ENCODE measurements at places on chromosomes 16 and 17.

DNA sequence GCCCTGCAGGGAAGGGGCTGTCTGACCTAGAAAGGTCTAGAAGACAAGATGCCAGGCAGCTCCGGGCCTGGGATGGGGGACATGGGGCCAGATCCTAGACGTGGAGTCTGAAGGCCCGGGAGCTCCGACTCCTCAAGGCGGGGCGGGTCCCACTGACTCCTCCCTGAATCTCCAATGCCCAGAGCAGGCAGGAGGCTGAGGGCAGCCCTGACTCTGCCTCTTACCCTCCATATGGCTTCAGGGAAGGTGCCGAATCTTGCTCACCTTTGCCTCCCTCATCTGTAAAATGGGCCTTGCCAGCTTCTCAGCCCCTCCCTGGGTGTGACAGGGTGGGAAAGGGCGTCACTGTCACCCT, 14.8 kb downstream of the VASN start:
- no peak for DNase-seq

GRCh38 chr17:4839221-4839620, 6.1 kb downstream of the MINK1 start:
- no peak for DNase-seq

DNA sequence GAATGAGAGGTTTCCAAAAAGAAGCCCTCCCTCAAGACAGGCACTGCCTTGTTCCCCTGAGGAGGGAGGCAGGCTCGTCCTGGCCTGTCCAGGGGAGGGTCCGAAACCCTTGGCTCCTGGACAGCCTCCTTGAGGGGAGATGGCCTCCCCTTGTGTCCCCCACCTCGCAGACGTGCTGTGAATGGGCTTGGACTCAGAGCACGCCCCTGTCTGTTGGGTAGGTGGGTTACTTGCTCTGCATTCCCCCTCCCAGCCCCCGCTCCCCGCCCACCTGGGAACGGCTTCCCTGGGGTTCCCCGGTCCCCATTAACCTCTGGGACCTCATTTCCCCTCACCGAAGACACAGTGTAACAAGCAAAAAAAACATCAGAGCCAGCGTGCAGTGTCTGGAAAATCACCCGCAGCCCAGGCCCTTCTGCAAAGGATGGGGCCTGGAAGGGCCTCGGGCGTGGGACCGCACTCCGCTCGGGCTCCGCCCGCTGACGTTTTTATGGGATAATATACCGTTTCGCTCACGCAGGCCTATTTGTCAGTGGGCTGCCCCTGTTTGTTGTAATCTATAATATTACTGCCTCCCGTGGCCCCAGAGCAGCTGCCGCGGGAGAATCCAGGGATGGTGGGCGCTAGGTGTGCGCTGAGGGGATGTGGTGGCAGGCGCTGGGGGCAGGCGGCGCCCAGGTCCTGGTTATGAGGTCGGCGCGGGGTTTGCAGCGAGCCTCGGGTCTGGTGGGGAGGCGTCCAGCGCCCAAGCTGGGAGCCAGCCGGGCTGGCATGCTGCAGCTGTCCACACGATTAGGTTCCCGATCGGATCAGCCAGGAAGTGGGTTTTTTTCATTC, 11.1 kb downstream of the BAHCC1 start:
- DNase-seq: peak; percentile 59

DNA sequence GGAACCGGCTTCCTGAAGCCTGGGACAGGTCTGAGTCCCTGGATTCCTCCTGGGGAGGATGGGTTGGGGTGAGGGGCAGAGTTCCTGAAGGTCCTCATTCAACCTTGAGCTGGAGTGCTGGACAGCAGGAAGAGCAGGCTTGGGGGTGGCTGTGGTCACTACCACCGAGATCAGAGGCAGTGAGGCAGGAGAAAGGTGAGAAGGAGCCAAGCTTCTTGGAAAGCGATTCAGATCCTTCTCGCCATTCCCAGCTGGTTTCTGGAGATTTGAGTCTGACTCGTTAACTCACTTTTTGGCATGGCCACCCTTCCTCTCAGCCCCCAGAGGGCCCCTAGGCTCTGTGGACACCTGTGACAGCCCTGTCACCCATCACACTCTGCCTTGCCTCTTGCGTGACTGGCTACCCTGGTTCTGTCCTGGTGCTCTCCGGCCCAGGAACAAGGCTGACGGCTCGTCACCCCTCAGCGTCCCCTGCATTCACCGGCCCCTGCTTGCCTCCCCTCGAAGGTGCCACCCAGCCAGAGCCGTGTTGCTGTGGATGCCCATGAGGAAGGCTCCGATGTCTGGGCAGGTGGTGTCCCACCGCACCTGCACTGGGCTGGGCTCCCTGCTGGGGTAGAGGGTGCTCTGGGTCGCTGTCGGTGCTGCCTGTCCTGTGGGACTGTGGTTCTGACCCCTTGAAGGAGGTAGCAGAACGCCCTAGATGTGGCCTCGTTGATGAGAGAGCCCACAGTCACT, 9.7 kb upstream of the TIMP2 start:
- DNase-seq: no peak

DNA sequence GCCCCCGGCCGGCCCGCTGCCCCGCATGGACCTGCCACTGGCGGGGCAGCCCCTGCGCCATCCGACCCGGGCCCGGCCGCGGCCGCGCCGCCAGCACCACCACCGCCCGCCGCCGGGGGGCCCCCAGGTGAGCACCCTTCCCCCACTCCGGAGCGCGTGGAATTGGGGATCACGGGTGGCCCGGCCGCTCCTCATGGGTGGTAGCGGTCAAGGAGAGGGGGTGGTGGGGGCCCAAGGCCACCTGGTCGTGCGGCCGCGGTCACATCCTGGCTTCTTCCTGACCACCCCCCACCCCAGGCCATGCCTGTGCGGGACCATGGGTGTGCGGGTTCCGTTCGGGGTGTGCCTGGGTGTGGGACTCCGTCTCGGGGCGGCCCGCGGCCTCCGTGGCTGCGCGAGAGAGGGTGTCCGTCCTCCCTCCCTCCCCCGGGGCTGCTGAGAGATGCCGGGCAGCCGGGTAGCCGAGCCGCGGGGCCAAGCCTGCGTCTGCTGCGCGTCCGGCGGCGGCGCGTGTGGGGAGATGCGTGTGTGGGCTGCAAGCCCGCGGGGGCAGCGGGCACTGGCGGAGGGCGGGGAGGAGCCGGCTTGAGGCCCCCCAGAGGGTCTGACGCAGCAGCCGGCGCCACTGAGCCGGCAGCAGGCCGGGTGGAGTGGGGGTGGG, 6.8 kb downstream of the ACD start:
- DNase-seq: peak; percentile 31

- DNase-seq: no peak
Observed at GRCh38 chr17:78847052-78847451, 6.4 kb upstream of the USP36 start.

DNA sequence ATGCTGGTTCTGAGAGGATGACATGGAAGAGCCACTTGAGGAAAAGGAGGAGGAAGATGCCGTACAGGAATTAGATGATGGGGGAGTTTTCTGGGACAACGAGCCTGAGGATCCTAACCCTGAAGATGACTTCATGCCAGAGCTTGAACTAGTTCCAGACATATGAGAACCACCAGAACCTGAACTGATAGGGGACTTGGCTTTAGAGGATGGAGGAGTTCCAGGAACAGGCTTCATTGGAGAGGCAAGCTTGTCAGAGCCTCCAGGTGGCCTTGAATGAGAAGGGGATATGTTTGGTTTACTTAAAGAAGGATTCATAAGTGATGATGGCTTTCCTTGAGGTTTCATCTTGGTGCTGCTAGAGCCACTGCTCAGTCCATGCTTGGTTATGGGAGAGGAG, 6.9 kb upstream of the FBXL20 start:
- no peak for DNase-seq

DNA sequence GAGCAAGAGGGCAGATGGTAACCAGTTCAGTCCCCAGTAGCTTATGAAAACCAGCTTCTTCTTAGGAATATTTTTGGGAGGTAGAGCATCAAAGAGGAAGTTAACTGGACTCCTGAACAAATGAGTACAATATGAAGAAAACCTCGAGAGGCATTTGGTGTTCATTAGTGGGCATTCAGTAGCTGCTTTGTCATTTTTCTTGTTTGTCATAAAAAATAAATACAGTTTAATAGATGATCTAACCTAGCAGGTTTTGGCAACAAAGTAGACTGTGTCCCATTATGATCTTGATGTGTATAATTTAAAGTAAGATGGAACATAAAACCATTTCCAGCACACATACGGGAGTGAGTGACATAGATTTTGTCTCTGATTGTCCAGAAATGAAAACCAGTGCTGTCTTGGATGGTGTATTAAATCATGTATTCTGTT, 173.1 kb downstream of the HS3ST3A1 start:
- no peak for DNase-seq

GRCh38 chr17:70564006-70564620, 394.8 kb downstream of the KCNJ2 start:
- DNase-seq: no peak

DNA sequence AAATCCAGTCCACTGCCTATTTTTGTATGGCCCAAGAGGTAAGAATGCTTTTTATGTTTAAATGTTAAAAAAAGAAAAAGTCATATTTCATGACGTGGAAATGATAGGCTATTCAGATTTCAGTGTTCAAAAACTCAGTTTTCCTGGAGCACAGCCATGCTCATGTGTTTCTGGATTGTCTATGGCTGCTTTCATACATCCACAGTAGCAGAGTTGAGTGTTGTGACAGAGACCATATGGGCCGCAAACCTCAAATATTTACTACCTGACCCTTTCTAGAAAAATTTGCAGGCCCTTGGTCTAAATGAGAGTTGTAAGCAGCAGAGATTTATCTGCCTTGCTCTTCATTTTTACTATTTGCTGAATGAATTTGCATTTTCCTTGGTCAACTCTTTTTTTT, 264.1 kb downstream of the CBLN1 start:
- DNase-seq: no peak

GRCh38 chr17:8345052-8345690, 5.5 kb downstream of the ODF4 start:
- DNase-seq: no peak

GRCh38 chr17:58706351-58707140, 14.1 kb downstream of the RAD51C start:
- no peak for DNase-seq

GRCh38 chr16:81489547-81490267, 45.1 kb downstream of the CMIP start:
- DNase-seq: no peak

DNA sequence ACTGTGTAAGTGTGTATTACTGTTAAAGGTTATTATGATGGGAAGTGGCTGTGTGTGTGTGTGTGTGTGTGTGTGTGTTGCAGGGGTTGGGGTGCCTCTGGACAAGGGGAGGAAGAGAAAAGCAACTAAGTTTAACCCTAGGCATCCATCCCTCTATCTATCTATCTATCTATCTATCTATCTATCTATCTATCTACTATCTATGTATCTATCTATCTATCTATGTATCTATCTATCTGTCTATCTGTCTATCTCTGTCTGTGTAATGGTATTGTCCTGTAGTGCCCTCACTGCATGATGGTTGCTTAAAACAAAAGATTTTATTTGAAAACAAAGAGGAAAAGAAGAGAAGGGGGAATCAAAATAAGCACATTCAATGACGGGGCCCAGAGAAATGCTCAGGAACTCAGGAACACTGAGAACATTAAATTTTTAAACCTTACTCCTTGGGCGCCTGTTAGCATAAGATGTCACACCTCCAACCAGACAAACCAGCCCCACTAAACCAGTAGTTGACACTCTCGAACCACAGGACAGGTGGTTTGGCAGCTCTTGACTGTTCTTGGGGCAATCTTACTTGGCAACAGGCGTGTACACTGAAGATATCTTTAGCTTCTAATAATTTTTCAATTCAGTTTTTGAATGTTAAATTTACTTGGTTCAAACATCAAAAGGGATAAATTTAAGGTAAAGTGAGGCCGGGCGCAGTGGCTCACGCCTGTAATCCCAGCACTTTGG, 5.1 kb upstream of the RPL26 start:
- no peak for DNase-seq

Data from NCI-H2227 treated with DMSO at 0.1 percent for 48 hours (cell line).